GM03348 (cell line): ENCODE measurements at places on chromosomes 6 and 20.
A peak's percentile ranks its signal among the peaks of the same experiment; 100 is the strongest.

DNA sequence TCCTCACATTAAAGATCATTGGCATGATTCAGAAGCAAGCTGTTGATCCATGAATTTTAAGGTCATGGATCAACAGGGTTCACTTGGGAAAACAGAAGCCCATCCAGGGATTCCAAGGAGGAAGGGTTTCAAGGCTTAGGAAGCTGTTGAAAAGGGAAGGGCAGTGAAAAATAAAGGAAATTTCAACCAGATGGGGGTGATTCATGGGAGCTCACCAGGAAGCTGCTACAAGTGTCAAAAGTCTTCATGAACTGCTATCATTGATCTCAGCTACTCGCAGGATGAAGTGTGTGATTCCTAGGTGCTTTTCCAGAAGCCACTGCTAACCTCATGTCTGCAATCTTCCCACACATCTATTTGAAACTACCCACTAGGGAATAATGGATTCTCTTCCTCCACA lies 26.2 kb downstream of the ADTRP start:
- DNase-seq, result peak; percentile 22

- no peak for DNase-seq
Observed at GRCh38 chr6:117174835-117175360, 90.5 kb upstream of the VGLL2 start.

GRCh38 chr6:110618591-110619267 lies 142.3 kb upstream of the SLC22A16 start:
- DNase-seq, result no peak

- DNase-seq, result peak; percentile 55
Observed at GRCh38 chr20:1803061-1803931, 91.9 kb upstream of the SIRPA start.

- DNase-seq, result peak; percentile 38
Observed at GRCh38 chr6:132830334-132830751, 16.0 kb downstream of the RPS12 start.

GRCh38 chr6:14838133-14838583 lies 407.7 kb upstream of the JARID2 start:
- DNase-seq, result peak; percentile 32

- DNase-seq, result no peak
Observed at GRCh38 chr20:3714092-3714491, 1.7 kb upstream of the SIGLEC1 start.

GRCh38 chr6:169411722-169412121 lies 158.1 kb upstream of the THBS2 start:
- DNase-seq, result no peak

GRCh38 chr6:146895772-146896061 lies 296.9 kb downstream of the ADGB start:
- DNase-seq, result no peak

GRCh38 chr6:154039231-154039842 lies at the start of gene OPRM1:
TSS of gene OPRM1 (plus strand) at chr6:154039240. CDS start at chr6:154039545, 305 bp downstream.
- DNase-seq, result peak; percentile 38

DNA sequence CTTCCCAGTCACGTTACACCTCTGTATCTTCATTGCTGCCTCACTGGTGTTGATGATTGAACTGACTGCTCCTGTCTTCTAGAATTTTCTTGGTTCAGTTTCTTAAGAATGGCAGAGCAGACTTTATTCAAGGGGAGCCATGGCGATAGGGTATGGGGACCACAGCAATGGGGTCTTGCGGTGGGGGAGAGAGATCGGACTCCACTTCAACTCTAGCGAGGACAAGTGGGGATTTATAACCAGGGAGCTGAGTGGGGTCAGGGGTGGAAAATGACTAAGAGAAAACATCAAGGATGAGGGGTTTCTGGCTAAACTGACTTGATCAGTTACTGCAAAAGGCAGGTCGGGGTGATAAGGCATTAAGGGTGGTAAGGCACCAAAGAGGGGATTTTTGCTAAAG lies 156.4 kb downstream of the CD83 start:
- no peak for DNase-seq

- DNase-seq, result peak; percentile 57
Observed at GRCh38 chr20:478010-478948, 15.9 kb upstream of the TBC1D20 start.

DNA sequence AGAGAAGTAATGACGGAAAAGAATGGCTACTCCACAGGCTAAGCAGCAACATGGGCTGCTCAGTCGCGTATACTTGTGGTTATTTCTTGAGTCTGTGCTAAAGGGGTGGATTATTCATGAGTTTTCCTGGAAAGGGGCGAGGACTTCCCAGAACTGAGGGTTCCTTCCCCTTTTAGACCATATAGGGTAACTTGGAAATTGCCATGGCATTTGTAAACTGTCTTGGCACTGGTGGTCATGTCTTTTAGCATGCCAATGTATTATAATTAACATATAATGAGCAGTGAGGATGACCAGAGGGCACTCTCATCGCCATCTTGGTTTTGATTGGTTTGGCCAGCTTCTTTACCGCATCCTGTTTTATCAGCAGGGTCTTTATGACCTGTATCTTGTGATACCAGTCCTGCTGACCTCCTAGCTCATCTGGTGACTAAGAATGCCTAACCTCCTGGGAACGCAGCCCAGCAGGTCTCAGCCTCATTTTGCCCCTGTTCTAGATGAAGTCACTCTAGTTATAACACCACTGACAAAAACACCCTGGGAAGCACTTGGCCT lies 11.4 kb downstream of the LBP start:
- no peak for DNase-seq

- no peak for DNase-seq
Observed at GRCh38 chr6:167925026-167925425, 72.4 kb upstream of the KIF25 start.

DNA sequence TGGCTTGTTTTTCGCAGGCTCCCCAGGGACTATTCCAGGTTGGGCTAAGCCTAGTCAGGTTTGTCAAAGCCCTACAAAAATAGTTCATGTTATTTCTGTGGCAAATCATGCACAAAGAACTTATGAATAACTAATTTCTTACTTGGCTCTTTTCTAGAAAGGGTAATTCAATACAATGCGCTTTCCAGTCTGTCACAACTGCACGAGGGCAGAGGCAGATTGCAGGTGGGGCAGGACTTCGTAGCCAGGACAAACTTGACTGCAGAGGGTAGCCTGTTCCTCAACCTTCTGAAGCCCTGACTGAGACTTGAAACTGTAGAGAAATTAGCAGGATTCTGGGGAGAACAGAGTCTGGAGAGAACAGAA lies 253.5 kb downstream of the QKI start:
- no peak for DNase-seq

DNA sequence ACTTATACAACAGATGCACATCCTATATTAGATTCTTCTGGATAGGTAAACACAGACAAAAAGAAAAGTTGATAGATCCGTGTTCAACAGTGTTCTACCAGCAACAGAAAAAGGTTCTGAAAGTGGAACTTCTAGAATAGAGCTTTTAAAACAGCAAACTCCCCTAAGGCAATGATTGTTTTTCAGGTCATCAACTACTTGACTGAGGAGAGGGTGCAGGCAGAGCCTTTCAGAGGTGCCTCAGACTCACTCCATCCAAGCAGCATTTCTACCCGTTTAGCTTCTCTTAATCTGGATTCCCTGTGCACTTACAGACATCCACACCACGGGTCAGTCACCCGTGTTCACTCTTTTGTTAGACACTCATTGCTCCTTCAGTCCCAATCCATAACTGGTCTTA lies 28.9 kb downstream of the FYN start:
- no peak for DNase-seq

- peak; percentile 17 for DNase-seq
Observed at GRCh38 chr20:58894652-58895447, 42.3 kb downstream of the GNAS start.

GRCh38 chr6:26383624-26384417 lies 913 bp downstream of the BTN2A2 start:
- DNase-seq, result peak; percentile 28

- DNase-seq, result no peak
Observed at GRCh38 chr6:135254471-135254870, 73.4 kb downstream of the MYB start.

DNA sequence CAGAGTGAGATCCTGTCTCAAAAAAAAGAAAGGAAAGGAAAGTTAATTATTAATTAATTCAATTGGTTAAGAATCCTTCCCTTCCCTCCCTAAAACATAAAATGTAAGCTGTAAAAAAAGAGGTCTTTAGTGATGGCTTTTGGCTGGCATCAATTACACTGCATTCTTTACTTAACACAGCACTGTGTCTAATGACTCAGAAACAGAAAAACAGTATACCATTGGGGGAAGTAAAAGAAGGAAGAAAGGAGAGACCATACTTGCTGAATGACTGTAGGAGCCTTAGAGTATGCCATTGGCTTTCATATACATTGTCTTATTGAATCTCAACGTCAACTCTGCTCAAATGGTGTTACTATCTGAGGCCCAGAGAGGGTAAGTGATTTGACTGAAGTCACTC lies 18.3 kb upstream of the CITED2 start:
- DNase-seq, result peak; percentile 16

DNA sequence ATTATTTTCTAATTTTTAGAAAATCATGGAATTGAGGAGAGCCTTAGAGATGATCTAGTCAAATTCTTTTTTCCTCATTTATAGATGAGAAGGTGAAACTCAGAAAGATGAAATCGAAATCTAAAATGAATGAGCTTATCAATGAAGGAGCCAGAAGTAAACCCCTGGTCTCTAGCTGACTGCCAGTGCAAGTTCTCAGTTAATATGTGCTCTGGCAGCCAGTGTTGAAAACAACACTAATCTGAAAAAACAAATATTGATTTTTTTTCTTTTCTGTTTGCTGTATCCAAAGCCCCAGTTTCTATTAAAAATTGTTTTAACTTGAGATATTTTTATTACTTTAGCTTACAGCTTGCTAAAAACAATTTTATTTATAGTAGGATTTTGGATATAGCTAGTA lies 21.5 kb upstream of the PBOV1 start:
- no peak for DNase-seq

- no peak for DNase-seq
Observed at GRCh38 chr6:1364791-1365190, 24.6 kb upstream of the FOXF2 start.

DNA sequence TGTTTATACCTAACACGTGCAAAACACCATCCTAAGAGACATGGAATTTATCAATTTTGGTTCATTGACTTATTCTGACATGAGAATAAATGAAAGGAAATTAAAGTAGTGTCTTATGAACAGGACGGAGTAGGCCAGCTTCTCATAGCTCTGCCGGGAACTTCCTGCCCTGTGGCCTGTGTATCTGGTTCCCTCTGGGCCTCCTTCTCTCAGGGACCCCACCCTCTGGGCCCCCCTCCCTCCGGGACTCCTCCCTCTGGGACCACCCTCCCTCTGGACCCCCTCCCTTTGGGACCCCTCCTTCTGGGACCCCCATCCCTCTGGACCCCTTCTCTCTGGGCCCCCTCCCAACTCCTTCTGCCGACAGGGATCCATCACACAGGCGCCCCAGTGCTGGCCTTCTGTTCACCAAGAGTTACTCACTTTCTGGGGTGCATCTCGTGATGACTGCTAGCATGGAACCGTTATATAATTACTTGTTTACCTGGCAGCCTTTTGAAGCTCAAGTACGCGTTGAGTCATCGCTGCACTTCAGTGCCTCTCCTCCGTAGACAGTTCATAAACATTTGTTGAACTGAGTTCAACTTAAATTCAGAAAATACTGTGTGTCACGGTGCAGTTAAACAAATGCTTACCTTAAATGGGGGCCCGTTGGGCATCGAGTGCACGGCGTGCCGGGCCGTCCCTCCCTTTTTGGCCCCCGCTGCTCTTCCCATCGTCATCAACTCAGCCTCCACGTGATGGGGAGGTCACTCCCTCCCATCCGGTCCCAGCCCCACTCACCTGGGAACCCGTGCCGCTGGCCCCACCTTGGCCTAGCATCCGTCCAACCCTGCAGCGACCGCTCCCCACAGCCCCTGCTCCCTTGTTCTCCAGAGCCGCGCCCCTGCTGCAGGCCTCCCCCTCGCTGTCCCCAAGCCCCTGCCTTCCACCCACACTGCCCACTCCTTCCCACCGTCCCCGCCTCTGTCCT lies 8.1 kb downstream of the CCR6 start:
- DNase-seq, result no peak
